ENCODE measurements at places on chromosomes 3 and 15.

GRCh38 chr3:105728771-105729312 is 140.0 kb downstream of the CBLB start:
- DNase-seq = no peak

- DNase-seq = peak; percentile 72
These were observed 670 bp downstream of the PRKCI start for GRCh38 chr3:170222647-170223541.

GRCh38 chr15:57657619-57658018 is 48.9 kb upstream of the POLR2M start:
- DNase-seq = no peak

DNA sequence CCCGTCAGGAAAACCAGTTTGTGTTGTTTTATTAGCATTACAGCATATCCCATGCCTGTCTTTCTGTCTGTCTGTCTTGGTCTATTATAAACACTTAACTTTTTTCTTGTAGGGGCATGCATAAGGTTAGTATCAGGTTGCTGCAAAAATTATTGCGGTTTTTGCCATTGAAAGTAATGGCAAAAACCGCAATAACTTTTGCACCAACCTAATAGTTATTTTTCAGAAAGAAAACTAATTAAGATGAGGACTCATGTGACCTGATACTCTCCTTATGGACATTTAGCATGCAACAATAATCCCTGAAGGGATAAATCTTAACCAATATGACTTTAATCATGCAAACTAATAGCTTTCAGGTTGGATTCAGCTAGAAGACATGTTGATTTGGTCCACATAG is 326.7 kb upstream of the SUCLG2 start:
- DNase-seq = no peak

DNA sequence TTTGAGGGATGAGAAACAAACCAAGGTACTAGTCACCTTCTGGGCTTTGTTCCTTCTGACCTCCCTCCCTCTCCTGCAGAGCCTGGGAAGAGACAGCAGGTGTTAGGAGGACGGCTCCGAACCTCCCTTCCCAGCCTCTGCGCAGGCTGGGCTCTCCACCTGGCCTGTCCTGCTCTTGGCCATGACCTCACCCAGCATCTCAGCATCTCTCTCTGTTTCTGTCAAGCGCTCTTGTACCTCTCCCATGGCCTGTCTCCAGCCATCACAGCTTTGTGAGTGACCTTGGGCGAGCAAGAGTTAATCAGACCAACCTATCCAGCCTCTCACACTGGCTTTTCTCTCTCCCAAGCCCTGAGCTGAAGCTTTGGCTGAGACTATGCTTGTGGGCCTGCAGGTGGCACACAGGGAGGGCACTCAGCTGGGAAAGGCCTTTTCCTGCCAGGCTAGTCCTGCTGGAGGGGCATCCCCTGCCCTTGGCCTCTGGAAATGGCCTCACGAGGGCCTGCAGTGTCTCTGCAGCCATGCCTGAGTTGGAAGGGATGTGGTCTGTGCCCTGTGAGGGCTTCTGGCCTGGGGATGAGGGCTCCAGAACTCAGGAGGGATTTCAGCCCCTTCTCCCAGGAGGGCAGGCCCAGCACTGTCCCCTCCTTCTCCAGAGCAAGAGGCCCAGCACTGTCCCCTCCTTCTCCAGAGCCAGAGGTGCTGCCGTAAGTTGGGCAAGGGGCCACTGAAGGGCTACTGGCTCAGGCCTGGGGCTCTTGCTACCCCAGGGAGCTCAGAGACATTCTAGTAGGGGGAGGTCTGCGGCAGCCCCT is 2.1 kb downstream of the CHST13 start:
- no peak for DNase-seq
